ENCODE measurements at places on chromosomes 2 and 18. TPM values are rescaled to one million over a fixed set of nuclear protein-coding genes. Genes with fewer than 3 reads are reported as not detected.

Gene TXNDC2
- 0.28 TPM for total RNA-seq

GRCh38 chr2:100145893-100146656 is 3.7 kb upstream of the AFF3 start:
- no peaks in the 10 kb centered on the region for H3K27me3 ChIP-seq
- H3K36me3 ChIP-seq, result no peaks in the 10 kb centered on the region
- no peak overlapping the region for H3K4me3 ChIP-seq

DNA sequence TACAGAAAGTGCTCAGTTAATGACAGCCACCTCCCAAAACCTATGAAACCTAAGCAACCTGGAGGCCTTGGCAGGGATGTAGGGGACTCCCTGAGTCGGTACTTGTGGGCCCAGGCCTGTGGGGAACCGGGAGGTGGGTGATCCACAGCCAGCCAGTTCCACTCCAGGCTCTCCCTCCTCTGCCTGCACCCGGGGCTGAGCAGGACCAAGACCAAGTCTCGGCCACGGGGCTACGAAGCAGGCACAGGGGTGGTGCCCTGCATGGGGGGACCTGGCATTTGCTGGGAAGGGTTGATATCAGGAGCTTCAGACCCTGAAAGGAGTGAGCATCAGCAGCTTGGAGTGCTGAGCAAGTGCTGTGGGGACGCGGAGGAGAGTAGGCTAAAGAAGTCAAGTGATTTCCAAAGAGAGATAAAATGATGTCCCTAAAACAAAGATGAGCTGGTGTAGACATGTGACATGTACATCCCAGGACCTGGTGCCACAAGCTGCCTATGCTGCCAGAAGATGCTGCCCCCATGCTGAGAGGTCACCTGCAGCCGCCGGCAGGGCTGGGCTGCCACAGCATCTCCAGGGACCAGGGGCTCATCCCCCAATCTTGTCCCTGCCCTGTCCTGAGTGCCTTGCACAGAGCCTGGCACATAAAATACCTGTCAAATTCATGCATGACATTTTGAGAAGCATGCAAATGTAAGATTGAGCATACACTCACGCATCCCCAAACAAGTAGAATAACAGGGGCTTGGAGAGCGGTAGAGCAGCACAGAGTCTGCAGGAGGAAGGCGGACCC is 21.5 kb downstream of the KCNIP3 start:
- no peaks in the 10 kb centered on the region for H3K36me3 ChIP-seq
- no peak overlapping the region for H3K4me3 ChIP-seq
- H3K27me3 ChIP-seq, result no peaks in the 10 kb centered on the region
- no peak for DNase-seq

- no peaks in the 10 kb centered on the region for H3K36me3 ChIP-seq
- DNase-seq, result no peak
- no peaks in the 10 kb centered on the region for H3K27me3 ChIP-seq
These were observed 286.9 kb upstream of the NXPH2 start for GRCh38 chr2:139067072-139067471.

- H3K4me3 ChIP-seq, result no peak overlapping the region
- DNase-seq, result no peak
- no peak overlapping the region for H3K27ac ChIP-seq
- H3K36me3 ChIP-seq, result no peaks in the 10 kb centered on the region
These were observed 19.0 kb downstream of the CRACDL start for GRCh38 chr2:98917031-98917471.

DNA sequence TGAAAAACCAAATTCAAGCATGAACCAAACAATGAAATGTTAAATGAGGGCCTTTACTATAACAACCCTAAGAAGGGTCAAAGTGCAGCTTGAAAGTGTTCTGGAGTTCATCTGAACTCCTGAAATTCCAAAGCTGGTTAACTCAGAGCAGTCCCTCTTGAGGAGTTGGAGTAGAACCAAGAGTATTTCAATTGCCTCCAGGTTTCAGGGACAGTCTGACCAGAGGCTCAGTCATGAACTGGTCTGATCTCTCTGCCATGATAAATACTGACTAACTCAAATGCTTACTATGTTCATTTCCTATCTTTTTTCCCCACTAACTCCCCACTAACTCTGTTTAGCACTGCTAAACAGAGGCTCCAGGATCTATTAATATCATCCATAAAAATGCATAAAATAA is 2.7 kb downstream of the STARD7 start:
- no peak overlapping the region for H3K27ac ChIP-seq
- H3K4me3 ChIP-seq, result peak overlapping the region; percentile 77
- H3K4me1 ChIP-seq, result peaks cover 6% of the 10 kb centered on the region
- H3K36me3 ChIP-seq, result peaks cover 17% of the 10 kb centered on the region
- no peaks in the 10 kb centered on the region for H3K27me3 ChIP-seq
- no peak for DNase-seq

- no peaks in the 10 kb centered on the region for H3K4me1 ChIP-seq
- DNase-seq, result no peak
- H3K27ac ChIP-seq, result no peak overlapping the region
- H3K4me3 ChIP-seq, result no peak overlapping the region
- no peaks in the 10 kb centered on the region for H3K27me3 ChIP-seq
These were observed 53.9 kb downstream of the PRKRA start for GRCh38 chr2:178397002-178397605.

DNA sequence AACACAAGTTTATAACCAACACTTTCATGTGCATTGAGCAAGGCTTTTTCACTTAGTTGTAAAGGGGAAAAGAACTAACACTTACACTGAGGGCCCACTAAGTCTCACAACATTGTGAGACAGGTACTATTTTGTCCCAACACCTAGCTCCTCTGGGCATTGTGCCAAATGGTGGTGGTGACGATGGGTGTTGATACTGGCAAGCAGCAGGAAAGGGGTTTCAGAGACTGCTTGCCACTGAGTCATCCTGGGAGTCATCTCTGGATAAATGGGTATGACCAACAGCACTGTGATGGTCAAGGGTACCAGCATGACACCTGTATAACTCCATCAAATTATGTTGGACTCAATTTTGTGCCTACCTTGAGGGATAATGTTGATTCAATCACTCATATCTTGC is 138.8 kb upstream of the ITGA6 start:
- no peaks in the 10 kb centered on the region for H3K27me3 ChIP-seq
- no peak for DNase-seq
- peaks cover 15% of the 10 kb centered on the region for H3K4me1 ChIP-seq
- H3K36me3 ChIP-seq, result peaks cover 5% of the 10 kb centered on the region
- no peak overlapping the region for H3K27ac ChIP-seq
- no peak overlapping the region for H3K4me3 ChIP-seq

DNA sequence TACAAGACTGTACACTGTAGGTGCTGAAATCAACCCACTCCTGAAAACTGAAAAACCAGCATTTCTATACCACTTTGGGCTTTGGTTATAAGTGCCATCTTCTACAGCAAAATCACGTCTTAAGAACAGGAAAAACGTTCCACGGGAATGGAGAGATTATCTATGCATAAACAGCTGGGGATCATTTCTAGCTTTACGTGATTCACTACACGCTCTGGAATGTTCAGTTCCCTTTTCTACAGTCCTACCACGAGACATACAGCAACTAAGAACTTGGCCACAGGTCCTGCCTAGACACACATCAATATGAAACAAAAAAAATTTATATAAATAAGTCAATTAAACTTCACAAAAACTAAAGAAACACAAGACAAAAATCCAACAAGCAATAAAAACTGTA is 3.6 kb downstream of the CXCR4 start:
- no peak overlapping the region for H3K27ac ChIP-seq
- 0 out of 2 replicates have a peak, but pooled peaks cover 3% of the 10 kb centered on the region for H3K36me3 ChIP-seq
- peaks cover 19% of the 10 kb centered on the region for H3K27me3 ChIP-seq
- no peak overlapping the region for H3K4me3 ChIP-seq
- no peaks in the 10 kb centered on the region for H3K4me1 ChIP-seq

DNA sequence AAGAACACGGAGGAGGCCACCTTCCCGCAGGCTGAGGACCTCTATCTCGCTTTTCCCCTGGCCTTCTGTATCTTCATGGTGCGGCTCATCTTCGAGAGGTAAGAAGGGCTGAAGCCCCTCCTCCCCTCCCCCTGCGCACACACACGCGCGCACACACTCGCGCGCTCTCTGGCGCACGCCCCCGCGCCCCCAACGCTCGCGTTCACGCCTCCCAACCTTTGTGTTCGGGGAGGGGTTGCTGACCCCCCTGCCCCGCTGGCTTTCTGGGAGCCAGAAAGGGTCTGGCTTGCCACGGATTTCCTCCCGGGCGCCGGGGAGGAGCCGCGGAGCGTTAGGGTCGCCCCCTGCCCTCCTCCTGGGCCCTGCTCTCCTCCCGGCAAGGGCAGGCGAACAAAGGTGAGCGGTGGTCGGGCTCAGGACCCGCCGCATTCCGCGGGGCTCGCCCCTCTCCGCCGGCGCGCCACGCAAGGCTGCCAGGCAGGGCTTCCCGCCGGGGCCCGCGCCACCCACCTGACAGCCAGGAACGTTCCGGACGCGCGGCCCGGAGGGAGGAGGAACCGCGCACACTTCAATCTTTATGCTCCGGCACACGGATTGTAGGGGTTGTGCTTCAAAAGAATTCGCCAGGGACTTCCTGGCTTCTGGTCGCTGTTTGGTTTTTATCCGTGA is 583 bp downstream of the CERS6 start:
- H3K4me3 ChIP-seq, result no peak overlapping the region
- H3K27me3 ChIP-seq, result no peaks in the 10 kb centered on the region
- H3K4me1 ChIP-seq, result no peaks in the 10 kb centered on the region
- no peak for DNase-seq

DNA sequence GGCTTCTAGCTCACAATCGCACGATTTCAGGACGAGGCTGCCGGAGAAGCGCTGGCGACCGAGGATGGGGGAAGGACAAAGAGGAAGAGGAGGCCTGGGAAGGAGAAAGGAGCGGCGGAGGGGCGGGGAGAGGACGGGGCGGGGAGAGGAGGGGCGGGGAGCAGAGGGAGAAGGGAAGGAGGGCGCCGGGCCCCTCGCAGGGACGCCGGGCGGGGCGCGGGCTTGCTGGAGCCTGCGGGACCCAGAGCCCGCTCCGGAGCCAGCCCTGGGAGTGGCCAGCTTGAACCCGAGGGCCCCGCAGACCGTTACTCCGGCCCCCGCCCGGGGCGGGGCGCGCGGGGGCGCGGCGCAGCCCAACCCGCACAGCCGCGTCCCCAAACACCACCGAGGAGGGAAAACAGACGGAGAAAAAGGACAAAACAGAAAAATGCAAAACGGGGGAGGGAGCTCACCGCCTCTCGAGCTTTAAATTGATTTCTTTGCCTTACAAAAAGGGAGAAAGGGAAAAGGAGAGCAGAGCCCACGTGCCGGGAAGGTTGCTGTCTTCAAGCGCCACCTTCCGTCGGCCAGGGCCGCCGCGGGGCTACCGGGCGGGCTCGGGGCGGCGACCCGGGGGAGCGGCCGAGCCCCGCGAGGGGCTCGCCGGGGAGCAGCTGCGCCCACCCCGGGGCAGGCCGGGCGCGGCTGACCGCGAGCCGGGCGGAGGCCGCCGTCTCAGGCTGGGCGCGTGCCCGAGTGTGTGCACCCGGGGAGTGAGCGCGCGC is 781 bp upstream of the SOX11 start:
- H3K4me1 ChIP-seq, result no peaks in the 10 kb centered on the region
- peaks cover 24% of the 10 kb centered on the region for H3K36me3 ChIP-seq
- peak; percentile 81 for DNase-seq
- H3K27me3 ChIP-seq, result no peaks in the 10 kb centered on the region
- peak overlapping the region; percentile 91 for H3K4me3 ChIP-seq
- no peak overlapping the region for H3K27ac ChIP-seq

Gene FOXD4L1
- total RNA-seq, result not detected

- H3K36me3 ChIP-seq, result peaks cover 2% of the 10 kb centered on the region
- H3K4me3 ChIP-seq, result no peak overlapping the region
- DNase-seq, result no peak
- H3K4me1 ChIP-seq, result no peaks in the 10 kb centered on the region
- no peak overlapping the region for H3K27ac ChIP-seq
- no peaks in the 10 kb centered on the region for H3K27me3 ChIP-seq
These were observed 40.5 kb upstream of the KIDINS220 start for GRCh38 chr2:8877894-8878293.

DNA sequence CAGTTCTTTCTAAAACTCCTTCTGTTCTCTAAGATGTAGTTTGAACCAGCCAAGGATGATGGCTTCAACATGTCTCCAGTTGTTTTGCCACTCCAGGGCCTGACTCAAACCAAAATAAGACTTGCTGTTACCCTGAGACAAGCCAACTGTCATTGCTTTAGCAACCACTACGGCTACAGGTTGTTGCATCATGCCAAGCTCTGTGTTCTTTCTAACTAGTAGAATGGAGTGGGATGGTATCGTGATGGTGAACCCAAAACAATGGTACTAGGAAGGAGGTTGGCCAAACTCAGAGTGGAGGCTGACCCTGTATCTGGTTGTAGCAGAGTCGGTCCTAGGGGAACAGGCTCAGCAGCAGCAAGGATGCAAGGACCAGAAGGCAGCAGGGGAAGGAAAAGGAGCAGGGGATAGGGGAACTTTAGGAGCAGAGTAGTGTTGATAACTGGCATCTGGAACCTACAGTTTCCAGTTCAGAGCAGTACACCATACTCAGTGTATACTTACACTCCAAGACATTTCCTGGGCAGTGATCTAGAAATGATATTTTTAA is 51.6 kb downstream of the PDK1 start:
- H3K4me1 ChIP-seq, result no peaks in the 10 kb centered on the region
- no peak overlapping the region for H3K27ac ChIP-seq
- peaks cover 14% of the 10 kb centered on the region for H3K36me3 ChIP-seq
- no peak for DNase-seq
- no peaks in the 10 kb centered on the region for H3K27me3 ChIP-seq

Gene COL6A3
- total RNA-seq, result 0.66 TPM

DNA sequence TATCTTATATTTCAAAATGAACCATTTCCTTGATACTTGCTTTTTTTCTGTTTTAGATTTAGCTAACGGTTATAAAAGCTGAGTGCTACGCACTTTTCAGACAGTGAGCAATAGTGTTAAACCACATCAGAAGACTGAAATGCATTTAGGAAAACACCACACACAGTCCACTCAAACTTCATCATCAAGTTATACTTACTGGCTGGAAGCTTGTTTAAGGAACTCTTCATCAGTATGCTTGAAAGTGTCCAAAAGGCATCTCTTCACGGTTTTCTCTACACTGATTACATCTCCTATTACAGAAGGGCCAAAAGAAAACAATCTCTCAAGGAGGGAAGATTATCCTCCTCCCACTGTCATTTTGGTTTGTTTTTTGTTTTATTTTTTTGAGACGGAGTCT is 19.7 kb downstream of the ILKAP start:
- peaks cover 98% of the 10 kb centered on the region for H3K36me3 ChIP-seq
- H3K27me3 ChIP-seq, result no peaks in the 10 kb centered on the region
- no peak overlapping the region for H3K27ac ChIP-seq
- H3K4me1 ChIP-seq, result no peaks in the 10 kb centered on the region
- H3K4me3 ChIP-seq, result no peak overlapping the region

GRCh38 chr2:26579025-26579722 is 62.0 kb downstream of the CIB4 start:
- H3K27ac ChIP-seq, result no peak overlapping the region
- no peaks in the 10 kb centered on the region for H3K27me3 ChIP-seq
- H3K36me3 ChIP-seq, result no peaks in the 10 kb centered on the region
- H3K4me3 ChIP-seq, result no peak overlapping the region
- no peaks in the 10 kb centered on the region for H3K4me1 ChIP-seq

GRCh38 chr2:80050246-80050645 is 254.3 kb downstream of the LRRTM1 start:
- H3K4me1 ChIP-seq, result peaks cover 2% of the 10 kb centered on the region
- no peak overlapping the region for H3K4me3 ChIP-seq
- DNase-seq, result no peak
- H3K36me3 ChIP-seq, result no peaks in the 10 kb centered on the region
- H3K27me3 ChIP-seq, result no peaks in the 10 kb centered on the region
